ENCODE measurements at places on chromosomes 5 and 9.

- no peak for DNase-seq
These were observed 38.6 kb downstream of the MRPS30 start for GRCh38 chr5:44847206-44847852.

GRCh38 chr5:39024005-39024404 lies 50.2 kb downstream of the RICTOR start:
- DNase-seq = no peak

DNA sequence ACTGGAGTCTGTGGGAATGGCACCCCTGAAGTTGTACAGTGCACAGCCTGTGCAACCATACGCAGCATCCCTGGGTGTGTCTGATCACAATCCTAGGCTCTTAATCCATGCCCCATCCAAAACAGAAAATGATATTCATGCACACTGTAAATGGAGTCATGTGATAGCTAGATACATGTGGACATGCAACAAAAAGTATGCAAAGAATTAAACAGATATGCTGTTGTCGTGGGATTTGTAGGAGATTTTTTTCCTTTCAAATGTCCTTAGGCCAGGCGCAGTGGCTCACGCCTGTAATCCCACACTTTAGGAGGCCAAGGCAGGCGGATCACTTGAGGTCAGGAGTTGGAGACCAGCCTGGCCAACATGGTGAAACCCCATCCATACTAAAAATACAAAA lies 36.1 kb downstream of the PRRX2 start:
- no peak for DNase-seq

GRCh38 chr9:117543089-117543488 lies 128.2 kb upstream of the ASTN2 start:
- no peak for DNase-seq

- DNase-seq = no peak
These were observed 18.0 kb upstream of the GDA start for GRCh38 chr9:72131206-72131605.

GRCh38 chr5:14588145-14588544 lies 6.6 kb downstream of the OTULINL start:
- no peak for DNase-seq

GRCh38 chr5:91164424-91164823 lies 218.7 kb downstream of the ARRDC3 start:
- no peak for DNase-seq

GRCh38 chr9:84754461-84754860 lies 84.9 kb downstream of the NTRK2 start:
- DNase-seq = no peak

DNA sequence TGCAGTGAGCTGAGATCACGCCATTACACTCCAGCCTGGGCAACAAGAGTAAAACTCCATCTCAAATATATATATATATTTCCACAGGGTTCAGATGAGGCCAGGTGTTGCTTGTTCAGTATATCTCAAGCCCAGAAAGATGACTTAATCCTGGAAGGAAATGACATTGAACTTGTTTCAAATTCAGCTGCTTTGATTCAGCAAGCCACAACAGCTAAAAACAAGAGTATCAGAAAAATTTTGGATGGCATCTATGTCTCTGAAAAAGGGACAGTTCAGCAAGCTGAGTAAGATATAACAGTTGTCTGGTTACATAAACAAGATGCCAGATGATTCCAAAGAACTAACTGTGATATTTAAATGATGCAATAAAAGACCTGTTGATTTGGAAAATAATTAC lies 352.0 kb downstream of the KCTD16 start:
- DNase-seq = no peak

GRCh38 chr9:35335164-35335563 lies 154.7 kb upstream of the RUSC2 start:
- peak; percentile 50 for DNase-seq

DNA sequence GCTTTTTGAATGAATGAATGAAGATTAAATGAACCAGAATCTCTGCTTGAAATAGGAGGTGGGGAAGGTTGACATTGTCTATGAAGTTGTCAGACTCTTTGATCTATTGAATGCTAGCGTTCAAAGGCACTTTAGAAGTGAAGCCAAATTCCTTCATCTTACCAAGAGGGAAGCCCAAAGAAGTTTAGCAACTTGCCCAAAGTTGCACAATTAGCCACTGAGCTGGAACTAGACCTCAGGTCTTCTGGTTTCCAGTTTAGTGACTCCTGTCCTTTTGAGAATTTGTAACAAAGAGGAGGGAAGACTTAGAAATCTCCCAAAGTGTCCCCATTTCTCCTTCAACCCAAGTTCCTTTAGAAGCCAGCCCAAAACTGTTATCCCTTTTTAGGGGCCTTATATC lies 20.7 kb upstream of the SLC1A3 start:
- DNase-seq = no peak

GRCh38 chr5:171850324-171850947 lies 64.8 kb downstream of the SMIM23 start:
- DNase-seq = peak; percentile 27

DNA sequence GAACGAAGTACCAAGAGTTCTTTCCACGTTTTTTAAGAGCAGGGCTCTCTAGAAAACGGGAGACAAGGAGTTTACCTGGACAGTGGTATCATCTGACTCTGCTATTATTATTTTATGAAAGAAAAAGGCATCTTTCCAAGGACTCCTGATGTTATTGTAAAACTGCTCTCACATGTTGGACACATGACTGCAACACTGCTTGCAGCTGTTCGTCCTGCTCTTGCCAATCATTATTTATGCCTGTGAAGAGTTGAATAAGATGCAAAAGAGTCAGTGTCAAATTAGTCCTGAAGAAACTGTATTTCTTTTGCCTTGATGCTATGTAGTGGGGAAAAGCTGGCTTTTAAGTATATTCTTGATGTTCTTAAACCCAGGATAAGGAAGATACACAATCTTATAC lies 284.5 kb upstream of the PTGER4 start:
- DNase-seq = no peak

DNA sequence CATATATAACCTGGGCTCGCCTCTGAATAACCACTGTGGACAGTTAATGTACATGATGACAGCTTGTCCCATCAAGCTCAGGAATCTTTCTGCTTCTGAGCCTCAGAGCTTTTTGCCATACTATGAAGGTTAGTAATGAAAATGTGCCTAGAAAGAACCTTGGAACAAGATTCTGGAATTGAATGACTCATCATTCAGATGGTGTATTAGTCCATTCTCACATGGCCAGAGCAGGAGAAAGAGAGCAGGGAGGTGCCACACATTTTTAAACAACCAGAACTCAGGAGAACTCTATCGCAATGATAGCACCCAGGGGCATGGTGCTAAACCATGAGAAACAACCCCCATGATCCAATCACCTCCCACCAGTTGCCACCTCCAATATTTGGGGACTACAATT lies 542.1 kb downstream of the PRR16 start:
- DNase-seq = peak; percentile 56

GRCh38 chr9:112493393-112494137 lies 6.9 kb downstream of the KIAA1958 start:
- no peak for DNase-seq

DNA sequence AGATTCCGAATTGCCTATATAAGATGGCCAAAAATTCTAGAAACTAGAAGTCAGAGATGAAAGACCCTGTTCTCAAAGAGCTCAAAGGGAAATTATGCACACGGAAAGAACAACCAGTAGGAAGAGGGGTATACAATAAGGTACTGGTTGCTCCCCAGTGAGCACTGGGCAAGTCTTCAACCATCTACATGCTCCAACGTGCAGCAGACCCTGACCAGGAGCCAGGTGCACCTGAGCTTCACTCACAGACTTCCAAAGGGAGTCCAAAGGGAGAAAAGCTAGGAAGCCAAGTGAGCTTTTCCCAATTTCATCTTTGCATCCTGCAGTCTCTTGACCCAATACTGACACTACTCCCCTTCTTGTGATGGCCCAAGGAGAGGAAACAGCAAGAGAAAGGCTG lies 3.9 kb downstream of the REEP5 start:
- DNase-seq = no peak

- no peak for DNase-seq
These were observed 328.2 kb downstream of the BNC2 start for GRCh38 chr9:16542290-16542689.

DNA sequence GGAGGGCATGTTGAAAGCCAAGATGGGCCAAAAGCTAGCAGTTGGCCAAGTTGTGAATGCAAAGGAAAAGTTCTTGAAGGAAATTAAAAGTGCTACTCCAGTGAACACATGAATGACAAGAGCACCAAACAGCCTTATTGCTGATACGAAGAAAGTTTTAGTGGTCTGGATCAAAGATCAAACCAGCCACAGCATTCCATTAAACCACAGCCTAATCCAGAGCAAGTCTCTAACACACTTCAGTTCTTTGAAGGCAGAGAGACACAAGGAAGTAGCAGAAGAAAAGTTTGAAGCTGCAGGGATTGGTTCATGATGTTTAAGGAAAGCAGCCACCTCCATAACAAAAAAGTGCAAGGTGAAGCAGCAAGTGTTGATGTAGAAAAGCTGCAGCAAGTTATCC lies 71.6 kb downstream of the ERCC6L2 start:
- DNase-seq = no peak

DNA sequence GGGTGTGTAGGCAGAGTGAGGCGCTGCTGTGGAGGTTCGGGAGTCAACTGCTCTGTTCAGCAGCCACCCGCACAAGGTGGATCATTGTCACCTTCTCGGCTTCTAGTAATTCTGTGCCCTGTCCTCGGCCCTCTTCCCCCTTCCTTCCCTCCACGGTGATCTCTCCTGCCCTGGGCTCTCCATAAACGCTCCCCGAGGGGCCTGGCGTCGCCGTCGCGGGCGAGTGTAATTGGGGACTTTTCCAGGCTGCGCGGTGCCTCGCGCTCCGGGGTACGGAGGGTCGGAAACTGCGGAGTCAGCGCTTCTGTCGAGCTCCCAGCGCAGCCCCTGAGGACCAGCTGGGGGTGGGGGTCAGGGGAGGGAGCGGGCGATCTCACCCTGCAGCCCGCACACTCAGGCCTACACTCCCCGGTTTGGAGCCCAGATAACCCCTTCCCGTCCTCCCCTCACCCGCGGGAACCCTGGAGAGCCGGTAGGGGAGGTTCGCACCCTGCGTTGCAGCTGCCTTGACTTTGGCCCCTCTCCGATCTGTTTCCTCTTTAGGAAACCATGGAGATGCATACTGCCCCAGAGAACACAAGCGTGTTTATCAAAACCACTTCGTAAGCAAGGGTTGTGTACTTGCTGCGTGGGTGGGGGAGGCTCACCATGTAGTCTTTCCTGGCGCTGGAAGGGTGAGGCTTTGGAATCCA lies 188.3 kb upstream of the ZNF618 start:
- no peak for DNase-seq

GRCh38 chr5:1724822-1725602 lies 74.6 kb downstream of the MRPL36 start:
- DNase-seq = peak; percentile 9

GRCh38 chr9:98831696-98832095 lies 24.2 kb downstream of the GALNT12 start:
- DNase-seq = no peak

DNA sequence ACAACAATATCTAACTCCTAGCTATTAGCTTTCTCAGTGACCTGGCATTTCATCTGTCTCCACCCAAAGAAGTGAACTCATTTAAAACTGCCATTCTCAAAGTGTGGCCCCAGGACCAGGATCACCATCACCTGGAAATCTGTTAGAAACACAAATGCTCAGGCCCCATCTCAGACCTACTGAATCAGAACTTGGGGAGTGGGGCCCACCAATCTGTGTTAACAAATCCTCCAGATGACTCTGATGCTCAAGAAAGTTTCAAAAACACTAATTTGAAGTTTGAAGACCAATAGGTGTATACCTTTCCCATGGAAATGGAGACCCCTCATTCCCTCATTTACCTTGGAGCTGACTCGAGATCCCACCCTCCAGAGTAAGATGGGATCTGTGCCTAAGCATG lies 72.3 kb downstream of the PRELID2 start:
- DNase-seq = no peak

- DNase-seq = no peak
These were observed 41.1 kb downstream of the XRCC4 start for GRCh38 chr5:83118471-83118870.

- peak; percentile 51 for DNase-seq
These were observed 720 bp downstream of the NOTCH1 start for GRCh38 chr9:136544964-136545691.

DNA sequence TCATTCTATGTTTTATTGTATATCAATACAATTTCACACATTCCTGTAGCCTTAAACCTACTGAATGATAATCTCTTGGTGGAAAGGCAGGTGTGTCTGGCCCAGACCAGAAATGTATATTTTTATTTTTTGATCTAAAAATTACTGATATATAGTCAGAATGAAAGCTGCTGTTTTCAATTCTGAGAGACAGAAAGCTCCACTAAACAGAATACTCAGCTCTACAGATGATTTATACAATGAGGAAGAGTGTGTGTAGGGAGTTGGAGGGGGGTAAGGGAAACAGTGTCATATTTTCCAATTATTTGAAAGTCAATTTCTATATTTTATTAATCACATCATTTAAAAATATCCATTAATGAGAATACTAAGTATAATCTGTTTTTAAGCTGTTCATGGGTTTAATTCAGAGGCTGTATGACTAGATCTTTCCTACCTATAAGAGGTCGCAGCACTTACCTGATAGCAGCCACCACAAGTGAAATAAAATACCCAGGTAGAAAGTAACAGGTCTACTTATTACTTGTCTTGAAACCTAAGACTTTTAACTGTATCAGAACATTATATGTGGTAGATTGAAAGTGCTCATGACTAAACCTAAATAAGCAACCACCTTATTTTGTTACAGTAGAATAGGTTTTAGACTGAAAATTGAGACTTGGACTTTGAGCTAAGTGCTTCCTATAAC lies 183.4 kb downstream of the TMC1 start:
- DNase-seq = no peak
